ENCODE measurements at places on chromosomes 16 and 17. TPM values are rescaled to one million over a fixed set of nuclear protein-coding genes. Genes with fewer than 3 reads are reported as not detected.

DNA sequence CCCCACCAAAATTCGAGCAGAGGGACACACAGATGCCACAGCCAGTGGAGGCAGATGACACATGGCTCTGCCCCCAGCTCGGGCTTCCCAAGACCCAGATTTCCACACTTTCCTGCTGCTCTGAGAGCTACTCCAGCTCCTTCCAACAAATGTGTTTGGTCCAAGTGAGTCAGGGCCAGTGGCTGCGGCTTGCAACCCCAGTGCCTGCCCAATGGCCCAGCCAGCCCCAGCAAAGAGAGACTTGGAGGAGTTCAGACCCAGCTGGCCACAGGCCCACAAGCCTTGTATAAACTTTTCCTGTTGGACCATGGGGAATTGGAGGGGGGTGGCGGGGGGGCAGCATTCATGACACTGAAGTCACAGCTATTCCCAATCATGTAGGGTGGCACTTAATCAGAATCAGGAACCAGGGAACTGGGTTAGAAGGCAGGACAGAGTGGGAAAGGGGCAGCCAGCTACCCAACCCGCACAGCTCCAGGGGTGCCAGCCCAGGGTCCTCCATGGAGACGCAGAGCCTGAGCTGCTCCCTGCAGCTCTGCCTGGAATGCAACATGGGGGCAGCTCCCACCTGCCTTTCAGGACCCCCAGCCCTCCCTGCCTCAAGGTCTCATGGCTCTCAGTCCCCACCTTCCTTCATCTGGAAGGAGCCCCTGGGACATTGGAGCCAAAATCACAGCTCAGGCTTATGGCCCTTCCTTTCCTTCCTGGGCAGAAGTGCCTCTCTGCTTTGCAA, 17.5 kb upstream of the C16orf78 start:
- DNase-seq: no peak

DNA sequence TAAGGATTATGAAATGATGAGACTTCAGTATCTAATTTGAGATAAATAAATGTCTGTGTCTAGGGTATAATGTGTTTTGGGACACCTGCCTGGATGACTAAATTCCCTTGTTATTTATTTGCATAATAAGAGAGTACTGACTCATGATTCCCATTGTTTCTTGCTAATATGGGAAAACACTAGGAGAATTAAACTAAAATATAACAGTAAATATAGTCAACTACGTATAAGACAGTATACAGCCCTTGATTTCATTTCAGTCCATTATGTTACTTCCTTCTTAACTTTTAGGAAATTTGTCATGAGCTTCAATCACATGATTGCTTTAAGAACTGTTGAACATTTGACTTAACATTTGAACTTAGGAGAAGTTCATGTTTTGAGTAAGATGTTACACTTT, 62.4 kb downstream of the VMP1 start:
- no peak for DNase-seq

DNA sequence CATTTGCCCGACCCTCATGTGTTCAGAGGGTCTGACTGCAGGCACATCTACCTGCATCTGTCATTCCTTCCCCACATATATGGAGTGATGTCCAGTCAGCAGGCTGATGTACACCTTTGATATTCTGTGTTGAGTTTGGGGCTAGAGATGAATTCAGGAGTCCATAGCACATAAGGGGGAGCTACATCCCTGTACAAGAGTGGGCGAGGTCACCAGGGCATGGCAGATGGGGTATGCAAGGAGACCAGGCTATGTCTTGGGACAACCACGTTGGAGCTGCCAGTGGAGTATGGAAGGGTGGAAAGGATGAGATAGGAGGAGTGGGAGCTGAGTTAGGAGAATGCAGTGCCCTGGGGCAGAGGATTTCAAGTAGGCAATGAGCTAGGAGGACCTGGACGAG, 15.0 kb downstream of the SMPD3 start:
- no peak for DNase-seq

DNA sequence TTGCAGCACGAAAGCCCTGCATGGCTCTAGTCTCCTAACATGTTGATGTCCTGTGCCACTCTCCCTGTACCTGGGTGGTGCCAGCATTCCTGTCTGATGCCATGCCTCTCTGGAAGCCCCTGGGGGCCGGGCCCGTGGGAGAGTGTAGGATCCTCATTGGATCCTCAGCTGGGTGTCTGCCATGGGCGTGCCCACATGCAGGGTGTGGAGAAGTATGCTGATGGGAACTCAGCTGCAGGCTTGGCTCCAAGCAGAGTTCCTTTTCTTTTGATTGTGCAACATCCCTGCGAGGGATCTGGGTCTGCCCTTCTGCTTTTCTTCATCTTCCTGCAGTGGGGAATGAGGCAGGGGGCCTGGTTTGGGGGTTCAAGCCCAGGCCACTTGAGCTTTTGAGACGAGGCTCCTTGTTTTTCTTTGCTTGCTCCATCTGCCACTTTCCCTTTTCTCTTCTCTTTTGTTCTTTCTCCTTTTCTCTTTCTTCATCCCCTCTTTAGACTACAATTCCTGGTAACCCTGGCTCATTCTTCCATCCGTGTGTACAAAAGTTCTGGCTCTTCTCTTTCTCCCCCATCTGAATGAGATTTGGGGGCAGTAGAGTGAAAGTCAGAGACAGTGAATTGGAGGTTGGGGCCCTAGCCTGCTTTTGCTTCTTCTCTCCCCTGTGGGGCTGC, 32.9 kb downstream of the KSR1 start:
- peak; percentile 59 for DNase-seq

DNA sequence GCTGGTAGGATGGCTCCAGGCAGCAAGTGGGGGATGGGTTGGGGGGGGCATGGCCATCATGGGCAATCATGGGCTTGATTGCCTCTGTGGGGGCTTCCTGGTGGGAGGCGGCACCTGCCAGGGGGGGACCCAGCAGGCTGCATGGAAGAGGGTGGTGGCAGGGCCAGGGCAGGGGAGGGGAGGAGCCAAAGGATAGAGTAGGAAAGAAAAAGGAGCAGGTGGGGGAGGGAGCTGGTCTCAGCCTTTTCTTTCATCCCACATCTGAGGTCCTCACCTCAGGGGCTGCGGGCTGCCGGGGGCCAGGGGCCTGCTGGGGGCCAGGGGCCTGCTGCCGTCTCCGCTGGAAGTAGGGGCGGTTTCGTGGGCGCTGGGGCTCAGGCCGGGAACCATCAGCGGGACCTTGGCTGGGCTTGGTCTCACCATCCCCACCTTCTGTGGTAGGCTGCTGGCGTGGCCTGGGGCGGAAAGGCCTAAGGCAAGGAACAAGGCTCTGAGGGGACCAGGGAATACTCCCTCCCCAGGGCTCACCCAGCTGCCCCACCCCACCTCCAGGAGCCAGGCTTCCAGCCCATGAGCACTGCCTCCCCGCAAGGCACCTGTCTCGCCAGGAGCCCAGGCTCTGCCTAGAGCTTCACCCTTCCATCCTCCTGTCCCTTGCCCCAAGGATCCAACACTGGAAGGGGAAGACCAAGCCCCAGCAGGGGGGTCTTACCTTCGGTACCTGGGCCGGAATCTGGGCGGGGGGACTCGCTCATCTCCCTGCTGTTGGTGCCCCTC, 5.0 kb downstream of the YBX2 start:
- no peak for DNase-seq

- no peak for DNase-seq
Observed at GRCh38 chr16:66050991-66051390, 315.5 kb upstream of the CDH5 start.

DNA sequence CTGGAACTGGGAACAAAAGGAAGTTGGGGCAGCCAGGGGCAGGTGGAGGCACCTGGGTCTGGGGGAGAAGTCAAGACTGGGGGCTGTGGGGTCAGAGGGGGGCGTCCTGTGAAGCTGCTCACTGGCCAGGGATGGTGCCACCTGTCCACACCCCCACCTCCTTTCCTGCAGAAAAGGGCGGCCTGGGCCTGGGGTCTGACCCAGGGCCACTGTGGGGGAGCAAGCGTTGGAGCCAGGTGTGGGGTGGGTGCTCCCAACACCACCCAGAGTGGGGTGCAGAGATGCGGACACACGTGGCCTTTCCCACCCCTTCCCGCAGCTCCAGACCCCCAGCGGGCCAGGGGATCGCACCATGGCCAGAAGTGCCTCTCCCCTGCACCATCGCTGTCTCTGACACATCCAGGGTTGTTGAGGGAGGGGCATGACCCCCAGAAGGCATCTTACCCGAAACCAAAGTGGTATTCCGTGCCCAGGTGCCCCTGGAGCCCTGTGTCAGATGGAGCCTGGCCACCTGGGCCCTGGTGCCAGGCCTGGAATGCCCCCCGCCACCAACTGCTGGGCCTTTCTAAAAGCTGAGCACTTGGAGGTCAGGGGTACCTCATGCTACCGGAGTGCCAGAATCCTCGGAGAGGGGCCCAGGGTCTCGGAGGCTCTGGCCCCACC, 2.6 kb upstream of the SLC16A3 start:
- DNase-seq: no peak

GRCh38 chr16:7268182-7268581, 64.5 kb upstream of the RBFOX1 start:
- no peak for DNase-seq

Gene CDH5
- total RNA-seq: 7.5 TPM

Gene ITGAL
- 33.7 TPM for total RNA-seq

Gene MPRIP
- 368 TPM for total RNA-seq

Gene TMEM132E
- not detected for total RNA-seq
